Activated CD4-positive, alpha-beta memory T cell treated with anti-CD3 and anti-CD28 coated beads, Interleukin-2, amount 10 ng/mL, durations not matched to agents 7 days and 5 days (primary cell): ENCODE measurements at places on chromosomes 6 and 20.
A peak's percentile ranks its signal among the peaks of the same experiment; 100 is the strongest.

GRCh38 chr6:152680151-152680550 is 17.5 kb upstream of the MYCT1 start:
- DNase-seq, result no peak

- no peak for DNase-seq
These were observed 80.8 kb downstream of the SCML4 start for GRCh38 chr6:107743311-107743710.

GRCh38 chr20:33719277-33719988 is 677 bp downstream of the PXMP4 start:
- DNase-seq, result no peak

DNA sequence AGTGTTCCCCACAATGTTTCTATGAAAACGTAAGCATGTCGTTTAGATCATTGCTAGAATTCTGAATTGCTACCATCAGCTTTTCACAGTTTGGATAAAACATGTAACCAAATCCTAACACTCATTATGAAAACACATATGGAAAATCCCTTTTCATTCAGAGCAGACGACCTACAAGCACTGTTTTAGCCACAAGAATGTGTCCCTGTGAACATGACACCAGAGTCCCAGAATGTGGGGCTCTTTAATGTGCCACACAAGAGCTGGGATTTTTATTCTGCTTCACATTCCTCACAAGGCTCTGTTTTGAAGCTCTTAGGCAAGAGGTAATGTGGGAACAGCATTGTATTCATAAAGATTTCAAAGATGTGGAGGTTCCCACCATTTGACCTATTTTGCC is 141.1 kb upstream of the CITED2 start:
- no peak for DNase-seq

GRCh38 chr6:70118670-70119069 is 184.2 kb downstream of the COL9A1 start:
- no peak for DNase-seq

- no peak for DNase-seq
These were observed 252.3 kb downstream of the NKAIN2 start for GRCh38 chr6:124055963-124056362.

DNA sequence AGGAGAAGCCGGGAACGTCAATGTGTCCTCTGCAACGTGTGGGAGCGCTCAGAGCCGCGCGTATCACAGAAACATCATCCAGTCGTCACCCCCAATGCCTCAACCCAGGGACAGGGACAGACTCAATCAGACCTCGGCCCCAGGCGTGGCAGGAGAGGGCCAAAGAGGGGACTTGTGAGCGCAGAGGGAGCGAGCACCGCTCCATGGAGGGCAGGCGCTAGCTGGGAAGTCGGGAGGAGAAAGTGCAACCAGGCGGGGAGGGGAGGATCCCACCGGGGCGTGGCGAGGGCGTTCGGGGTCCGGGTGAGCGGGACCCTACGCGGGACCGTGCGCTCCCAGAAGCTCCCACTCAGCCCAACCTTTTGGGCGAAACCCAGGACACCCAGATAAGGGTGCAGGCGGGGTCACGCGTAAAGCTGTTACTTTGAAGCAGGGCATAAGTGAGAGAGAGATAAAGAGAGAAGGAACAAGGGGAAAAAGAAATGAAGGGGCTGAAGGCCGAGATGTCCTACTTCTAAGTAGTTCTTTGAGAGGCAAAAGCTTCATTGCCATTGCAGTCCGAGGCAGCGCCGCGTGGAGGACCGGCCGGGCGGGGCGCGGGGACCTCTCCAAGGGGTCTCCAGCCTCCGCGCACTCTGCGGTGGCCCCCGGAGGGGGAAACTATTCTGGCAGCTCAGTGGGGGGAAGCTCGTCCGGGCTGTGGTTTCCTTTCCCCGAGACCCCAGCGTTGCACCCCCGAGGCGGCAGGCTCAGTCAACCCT is 862 bp upstream of the SOBP start:
- DNase-seq, result no peak

DNA sequence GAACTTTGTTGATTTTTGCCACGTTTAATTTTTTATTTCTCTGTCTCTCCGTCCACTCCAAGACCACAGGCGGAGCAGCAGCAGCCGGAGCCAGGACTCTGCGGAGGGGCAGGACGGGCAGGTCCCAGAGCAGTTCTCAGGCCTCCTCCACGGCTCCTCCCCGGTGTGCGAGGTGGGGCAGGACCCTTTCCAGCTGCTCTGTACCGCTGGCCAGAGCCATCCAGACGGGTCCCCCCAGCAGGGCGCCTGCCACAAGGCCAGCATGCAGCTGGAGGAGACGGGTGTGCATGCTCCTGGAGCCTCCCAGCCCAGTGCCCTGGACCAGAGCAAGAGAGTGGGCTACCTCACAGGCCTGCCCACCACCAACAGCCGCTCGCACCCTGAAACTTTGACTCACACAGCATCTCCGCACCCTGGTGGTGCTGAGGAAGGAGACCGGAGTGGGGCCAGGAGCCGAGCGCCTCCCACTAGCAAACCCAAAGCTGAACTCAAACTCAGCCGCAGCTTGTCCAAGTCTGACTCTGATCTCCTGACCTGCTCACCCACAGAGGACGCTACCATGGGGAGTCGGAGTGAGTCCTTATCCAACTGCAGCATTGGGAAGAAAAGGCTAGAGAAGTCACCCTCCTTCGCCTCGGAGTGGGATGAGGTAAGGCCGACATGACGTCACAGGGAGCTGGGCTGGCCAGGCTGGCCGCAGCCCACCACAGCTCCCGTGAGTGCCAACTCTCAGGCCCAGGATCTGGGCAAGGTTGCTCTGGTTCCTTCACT is 123.5 kb downstream of the TCP11 start:
- no peak for DNase-seq

GRCh38 chr6:72976484-72976883 is 248.8 kb downstream of the KHDC1L start:
- DNase-seq, result no peak

DNA sequence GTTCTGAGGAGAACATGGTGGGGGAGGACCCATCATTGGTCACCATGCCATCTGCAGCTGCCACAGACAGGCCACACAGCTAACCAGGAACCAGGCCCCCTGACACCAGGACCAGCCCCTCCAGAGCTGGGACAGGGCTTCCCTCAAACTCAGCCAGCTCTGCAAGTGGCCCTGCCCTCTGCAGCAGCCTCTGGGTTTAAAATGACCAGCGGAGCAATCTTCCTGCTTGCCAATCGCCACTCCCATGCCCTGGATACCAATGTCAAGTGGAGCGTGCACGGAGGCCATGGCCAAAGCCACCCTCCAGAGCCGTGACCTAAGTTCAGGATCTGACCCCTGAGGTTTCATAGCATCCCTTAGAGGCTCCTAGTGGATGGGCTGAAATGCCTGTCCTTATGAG is 199.4 kb downstream of the SYNDIG1 start:
- DNase-seq, result no peak

DNA sequence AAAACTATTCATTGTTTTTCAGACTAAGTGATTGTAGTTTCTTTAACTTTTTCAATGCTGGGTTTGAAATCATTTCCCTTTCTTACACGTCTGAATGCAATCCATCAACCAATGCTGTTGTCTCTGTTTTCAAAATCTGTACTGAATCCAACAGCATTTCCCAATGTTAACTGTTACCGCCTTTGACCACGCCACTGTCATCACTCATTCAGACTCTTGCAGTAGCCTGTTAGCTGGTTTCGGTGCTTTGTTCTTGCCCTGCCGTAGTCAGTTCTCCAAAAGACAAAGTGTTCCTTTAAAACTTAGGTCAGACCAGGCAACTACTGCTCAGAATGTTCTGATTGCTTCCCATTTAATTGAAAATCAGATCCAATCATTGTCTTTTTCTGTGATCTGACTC is 131.3 kb downstream of the PLCB4 start:
- no peak for DNase-seq

GRCh38 chr20:38883081-38883980 is 42.9 kb upstream of the FAM83D start:
- no peak for DNase-seq

GRCh38 chr6:24019393-24019792 is 106.6 kb upstream of the NRSN1 start:
- no peak for DNase-seq

DNA sequence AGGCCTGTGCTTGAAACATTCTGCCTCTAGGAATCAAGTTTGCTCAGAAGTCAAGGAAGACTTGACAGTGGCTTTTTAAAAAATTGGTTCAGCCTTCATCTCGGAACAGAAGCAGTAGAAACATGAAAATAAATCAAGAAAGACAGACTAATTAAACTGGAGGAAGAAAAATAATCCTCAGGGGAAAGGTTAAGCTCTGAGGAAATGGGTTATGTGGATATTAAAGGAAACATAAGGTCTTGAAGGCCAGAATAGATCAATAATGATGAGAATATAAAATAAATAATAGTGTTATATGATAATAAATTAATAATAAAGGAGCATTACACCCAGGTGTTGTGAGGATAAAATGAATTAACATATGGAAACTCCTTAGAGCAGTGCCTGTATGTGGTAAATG is 121.7 kb downstream of the GPR63 start:
- DNase-seq, result no peak

DNA sequence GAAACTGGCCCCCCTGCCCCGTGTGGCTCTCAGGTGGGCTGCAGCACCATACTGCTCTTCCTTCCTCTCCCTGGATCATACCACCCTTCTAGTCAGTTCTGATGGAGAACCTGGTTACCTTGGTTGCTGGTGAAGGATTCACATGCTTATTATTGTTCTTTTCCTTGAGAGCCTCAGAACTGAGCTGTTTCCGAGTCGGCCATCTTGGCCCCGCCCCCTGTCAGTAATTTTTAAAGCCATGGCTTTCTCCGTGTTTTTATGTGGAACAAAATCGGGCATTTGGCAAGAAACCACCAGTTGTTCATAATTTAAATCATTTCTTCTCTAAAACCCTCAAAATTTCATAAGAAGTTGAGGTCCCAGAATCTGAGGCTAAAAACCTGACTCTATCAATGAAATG is 493.8 kb downstream of the NKAIN2 start:
- DNase-seq, result no peak

- no peak for DNase-seq
These were observed 79.6 kb downstream of the ADAT2 start for GRCh38 chr6:143370812-143371370.

GRCh38 chr6:53483423-53484353 is 61.2 kb downstream of the GCLC start:
- peak; percentile 47 for DNase-seq

DNA sequence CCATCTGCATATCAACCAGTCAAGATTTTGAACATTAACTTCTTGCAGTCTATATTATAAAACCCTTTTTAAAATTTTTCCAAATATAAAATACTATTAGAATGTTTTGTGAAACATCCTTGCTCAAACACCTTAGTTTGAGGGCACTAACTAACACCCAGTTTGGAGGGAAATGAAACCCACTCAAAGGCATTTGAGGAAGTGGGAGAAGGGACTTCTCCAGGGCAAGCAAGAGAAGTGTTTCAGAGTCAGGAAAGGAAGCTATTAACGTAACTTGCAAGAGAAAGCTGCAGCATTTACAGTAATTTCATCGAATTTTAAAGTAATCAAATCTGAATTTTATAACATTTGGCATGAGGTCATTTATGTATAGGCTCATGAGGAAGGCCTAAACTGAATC is 21.3 kb downstream of the MTFR2 start:
- DNase-seq, result no peak

GRCh38 chr6:148907573-148907972 is 160.7 kb downstream of the UST start:
- no peak for DNase-seq

DNA sequence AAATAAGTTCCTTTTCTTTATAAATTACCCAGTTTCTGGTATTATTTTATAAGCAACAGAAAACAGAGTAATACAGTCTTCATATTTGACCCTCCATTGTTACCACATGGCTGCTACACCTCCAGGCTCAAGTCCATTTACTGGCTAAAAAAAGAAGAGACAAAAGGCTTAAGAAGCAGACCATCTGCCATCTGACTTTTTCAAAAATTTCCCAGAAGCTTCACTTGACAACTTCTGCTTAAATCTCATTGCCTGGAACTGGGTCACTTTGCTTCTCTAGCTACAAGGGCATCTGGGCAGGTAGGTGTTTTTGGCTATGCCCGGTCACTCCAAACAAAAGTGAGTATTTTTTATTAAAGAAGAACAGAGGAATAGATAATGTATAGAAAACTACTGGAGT is 118.0 kb downstream of the GRM1 start:
- DNase-seq, result no peak

- DNase-seq, result peak; percentile 55
These were observed 69.9 kb upstream of the DDR1 start for GRCh38 chr6:30814146-30815040.
